ENCODE measurements at places on chromosomes 5 and 9. TPM values are rescaled to one million over a fixed set of nuclear protein-coding genes. Genes with fewer than 3 reads are reported as not detected.

Gene DEPDC1B
- total RNA-seq: 0.20 TPM

Gene PROB1
- total RNA-seq: 1.9 TPM

Gene INSYN2B
- total RNA-seq: 0.17 TPM

- no peaks in the 10 kb centered on the region for H3K36me3 ChIP-seq
- no peaks in the 10 kb centered on the region for H3K4me1 ChIP-seq
- no peak overlapping the region for H3K27ac ChIP-seq
Observed at GRCh38 chr5:34991486-34992238, 56.1 kb downstream of the AGXT2 start.

- no peak overlapping the region for H3K27ac ChIP-seq
- H3K36me3 ChIP-seq: no peaks in the 10 kb centered on the region
- H3K4me1 ChIP-seq: no peaks in the 10 kb centered on the region
- no peak overlapping the region for H3K4me3 ChIP-seq
- no peak for DNase-seq
Observed at GRCh38 chr9:121801579-121801978, 150.1 kb downstream of the DAB2IP start.

DNA sequence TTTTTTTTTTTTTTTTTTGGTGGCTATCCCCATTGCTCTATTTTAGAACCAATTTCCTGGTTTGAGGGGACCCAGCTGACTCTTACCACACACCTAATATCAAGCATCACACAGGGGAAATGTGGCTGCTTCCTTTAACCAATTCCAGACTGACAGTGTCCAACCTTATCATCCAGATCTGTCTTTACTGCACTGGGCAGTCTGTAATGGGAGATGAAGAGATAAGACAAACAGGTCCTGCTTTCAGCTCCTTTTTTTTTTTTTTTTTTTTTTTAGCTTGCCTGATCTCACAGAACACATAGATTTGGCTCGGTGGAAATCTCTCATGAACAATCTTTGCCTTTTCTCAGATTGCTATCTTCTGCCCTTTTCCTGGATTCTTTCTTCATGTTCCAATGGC lies 198.8 kb upstream of the TYRP1 start:
- H3K27ac ChIP-seq: no peak overlapping the region
- H3K36me3 ChIP-seq: no peaks in the 10 kb centered on the region
- H3K4me3 ChIP-seq: no peak overlapping the region
- H3K4me1 ChIP-seq: no peaks in the 10 kb centered on the region
- H3K27me3 ChIP-seq: no peaks in the 10 kb centered on the region
